ENCODE measurements at places on chromosomes 1 and 21.

GRCh38 chr1:229203030-229203751, 67.7 kb upstream of the RAB4A start:
- DNase-seq = no peak

DNA sequence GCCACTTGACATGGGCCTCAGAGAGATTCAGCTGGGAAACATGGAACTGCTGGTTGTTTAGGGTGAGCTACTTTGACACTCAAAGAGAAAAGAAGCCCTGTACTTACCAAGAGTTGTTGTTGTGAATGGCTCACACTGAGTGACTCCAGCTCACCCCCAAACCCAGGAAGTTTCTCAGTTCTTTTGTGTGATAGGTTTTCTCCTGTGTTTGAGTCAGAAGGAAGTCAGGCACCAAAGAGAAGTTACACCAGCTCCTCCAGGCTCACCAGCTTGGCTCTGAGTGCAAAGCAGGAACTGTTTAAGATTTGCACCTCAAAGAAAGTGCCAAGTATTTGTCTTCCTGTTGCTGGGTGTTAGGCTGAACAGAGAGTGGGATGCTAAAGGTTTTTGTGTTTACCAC, 111.2 kb upstream of the PROX1 start:
- DNase-seq = no peak

GRCh38 chr1:15401391-15402055, 8.2 kb upstream of the EFHD2 start:
- DNase-seq = no peak

DNA sequence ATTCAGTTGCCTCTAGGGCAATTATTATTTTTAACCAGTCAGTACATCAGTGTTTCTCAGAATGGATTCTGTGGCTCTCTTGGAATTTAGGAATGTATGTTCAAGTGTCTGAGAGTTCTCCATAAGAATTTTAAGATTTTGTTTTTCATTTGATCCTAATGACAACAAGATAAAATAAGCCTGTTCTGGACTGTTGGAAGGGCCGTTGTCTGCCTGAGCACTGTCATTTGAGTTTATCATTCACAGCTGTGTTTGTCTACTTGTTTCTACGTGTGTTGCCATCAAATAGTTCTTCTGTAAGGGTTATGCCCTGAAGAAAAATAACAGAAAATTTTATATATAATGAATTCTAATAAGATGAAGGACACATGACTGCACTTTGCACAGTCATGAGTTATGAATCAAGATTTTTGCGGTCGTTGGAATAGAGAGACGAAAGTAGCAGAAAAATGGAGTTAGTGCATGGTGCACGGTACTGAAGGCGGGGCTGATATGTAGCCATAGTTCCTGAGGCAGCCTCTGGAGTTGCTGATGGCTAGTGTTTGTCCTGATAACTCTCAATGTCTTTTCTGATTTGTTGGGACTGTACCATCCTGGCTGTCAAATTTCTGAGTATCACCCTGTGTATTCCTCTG, 92.5 kb downstream of the NOS1AP start:
- no peak for DNase-seq

GRCh38 chr1:111148376-111148881, 8.4 kb downstream of the CEPT1 start:
- DNase-seq = no peak

- no peak for DNase-seq
These were observed 701.9 kb upstream of the ZP4 start for GRCh38 chr1:238592621-238593020.

DNA sequence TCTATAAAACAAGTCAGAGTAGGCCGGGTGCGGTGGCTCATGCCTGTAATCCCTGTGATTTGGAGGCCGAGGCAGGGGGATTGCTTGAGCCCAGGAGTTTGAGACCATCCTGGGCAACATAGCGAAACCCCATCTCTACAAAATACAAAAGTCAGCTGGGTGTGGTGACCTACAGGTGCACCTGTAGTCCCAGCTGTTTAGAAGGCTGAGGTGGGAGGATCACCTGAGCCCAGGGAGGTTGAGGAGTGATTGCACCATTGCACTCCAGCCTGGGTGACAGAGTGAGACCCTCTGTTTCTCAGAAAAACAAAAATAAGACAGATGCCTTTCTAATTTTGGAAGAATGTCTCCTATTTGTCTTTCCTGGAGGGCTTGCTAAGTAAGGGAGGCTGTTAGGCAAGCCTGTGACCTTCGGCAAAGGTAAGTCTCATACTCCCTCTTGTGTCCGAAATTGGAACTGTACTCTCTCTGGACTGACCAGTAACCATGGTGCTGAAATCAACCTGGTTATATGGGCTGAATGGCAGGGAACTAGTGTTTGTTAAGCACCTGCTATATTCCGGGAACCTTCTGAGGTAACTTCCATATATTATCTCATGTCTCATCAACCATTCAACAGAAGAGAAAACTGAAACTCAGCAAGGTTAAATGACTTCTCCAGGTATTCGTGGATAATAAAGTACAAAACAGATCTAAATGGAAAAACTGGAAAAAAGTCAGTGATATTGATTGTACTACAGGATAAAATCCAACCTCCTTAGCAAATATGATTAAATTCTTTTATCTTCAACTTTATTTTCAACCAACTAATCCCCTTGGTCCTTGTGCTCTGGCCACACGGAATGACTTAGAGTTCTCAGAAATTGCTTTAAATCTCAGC, 11.8 kb upstream of the RAB3B start:
- no peak for DNase-seq

DNA sequence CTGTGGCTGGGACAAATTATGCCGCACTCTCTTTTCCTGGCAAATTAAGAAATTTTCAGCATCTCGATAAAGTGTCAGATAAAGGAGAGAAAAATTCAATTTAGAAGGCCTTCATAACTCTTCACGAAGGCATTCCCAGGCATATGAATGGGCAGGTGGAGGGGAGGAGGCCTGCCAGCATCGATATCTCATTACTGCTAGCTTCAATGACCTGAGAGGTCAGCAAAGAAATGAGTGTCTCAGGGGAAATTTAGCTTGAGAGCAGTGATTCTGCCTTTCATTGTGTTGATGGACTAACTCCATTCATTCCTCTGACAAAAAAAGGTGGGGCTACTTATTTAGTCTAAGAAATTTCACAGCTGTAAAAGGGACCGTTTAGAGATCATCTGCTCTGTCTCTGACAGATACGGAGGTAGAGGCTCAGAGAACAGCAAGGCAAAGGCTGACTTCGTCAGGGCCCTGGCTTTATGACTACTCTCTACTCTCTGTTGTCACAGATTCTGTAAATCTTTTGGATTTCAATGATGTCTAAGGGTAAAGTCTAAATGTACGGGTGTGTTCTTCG, 212.0 kb upstream of the BEND5 start:
- no peak for DNase-seq

GRCh38 chr1:203627851-203628200, 1.2 kb downstream of the ATP2B4 start:
- DNase-seq = no peak

GRCh38 chr21:38384675-38385426, 113.4 kb downstream of the ERG start:
- DNase-seq = no peak

- DNase-seq = no peak
These were observed 27.1 kb downstream of the DNTTIP2 start for GRCh38 chr1:93851878-93852277.

DNA sequence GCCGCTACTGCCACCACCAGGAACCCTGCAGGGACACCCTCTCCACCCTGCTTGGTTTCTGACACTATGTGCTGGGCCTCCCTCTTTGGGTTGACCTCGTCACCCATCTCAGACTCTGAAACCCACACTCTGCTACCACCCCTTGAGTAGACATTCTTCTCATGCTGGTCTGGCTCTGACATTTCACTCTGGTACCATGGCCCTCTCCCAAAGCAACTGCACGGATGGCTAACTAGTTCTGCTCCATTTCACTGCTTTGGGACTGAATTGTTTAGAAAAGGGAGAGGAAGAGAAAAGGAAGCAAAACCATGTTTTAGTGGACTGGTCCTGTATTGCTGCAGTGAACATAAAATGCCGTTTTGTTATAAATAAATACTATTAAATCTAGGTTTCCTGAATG, 137.8 kb downstream of the KCNK2 start:
- no peak for DNase-seq

- DNase-seq = no peak
These were observed 18.6 kb downstream of the NTPCR start for GRCh38 chr1:232968965-232969364.

DNA sequence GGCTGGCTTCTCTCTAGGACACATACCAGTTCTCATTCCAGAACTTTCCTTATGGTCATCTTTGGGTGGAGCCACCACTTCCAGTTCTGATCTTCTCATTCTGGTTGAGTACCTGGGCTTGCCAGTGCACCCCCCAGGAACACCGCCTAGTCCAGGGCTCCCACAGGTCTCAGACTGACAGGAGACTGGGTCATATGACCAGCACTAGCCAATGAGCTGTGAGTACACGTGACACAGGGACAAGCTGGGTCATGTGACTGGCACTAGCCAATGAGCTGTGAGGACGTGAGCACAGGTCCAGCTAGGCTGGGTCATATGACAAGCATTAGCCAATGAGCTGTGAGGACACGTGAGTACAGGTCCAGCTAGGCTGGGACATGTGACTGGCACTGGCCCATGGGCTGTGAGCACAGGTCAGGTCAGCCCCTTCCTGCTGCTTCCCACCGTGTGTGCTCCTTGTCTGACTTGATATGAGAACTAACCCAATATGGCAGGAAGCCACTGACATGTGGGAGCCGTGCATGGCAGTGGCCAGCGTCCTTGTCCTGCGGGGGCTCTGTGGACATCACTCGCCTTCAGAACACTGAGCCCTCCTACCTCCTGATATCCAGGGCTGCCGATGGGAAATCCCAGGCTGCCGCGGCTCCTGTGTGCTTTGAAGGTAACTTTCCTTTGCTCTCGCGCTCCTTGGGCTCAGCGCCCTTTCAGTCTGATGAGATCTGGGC, 22.7 kb downstream of the KRTAP10-1 start:
- DNase-seq = peak; percentile 41

GRCh38 chr1:116152577-116152943, 41.4 kb downstream of the MAB21L3 start:
- no peak for DNase-seq

GRCh38 chr21:36096398-36097290, 26.8 kb downstream of the CBR1 start:
- DNase-seq = no peak

DNA sequence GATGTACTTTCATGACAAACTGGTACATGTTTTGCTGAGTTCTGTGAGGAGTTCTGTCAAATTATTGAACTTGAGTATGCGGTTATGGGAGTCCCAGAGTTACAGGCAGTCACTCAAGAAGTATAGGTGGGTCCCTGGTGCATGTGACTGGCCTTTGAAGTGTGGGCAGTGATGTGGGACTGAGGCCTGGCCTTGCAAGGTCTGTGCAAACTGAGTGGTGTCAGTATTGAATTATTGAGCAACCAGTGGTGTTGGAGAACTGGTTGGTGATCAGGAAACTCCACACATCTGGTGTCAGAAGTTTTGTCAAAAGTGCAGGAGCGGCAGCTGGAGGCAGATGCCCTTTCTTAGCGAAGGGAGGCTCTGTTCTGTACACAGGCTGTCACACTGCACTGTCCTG, 5.2 kb downstream of the ZNF678 start:
- DNase-seq = no peak

- DNase-seq = no peak
These were observed 22.0 kb downstream of the WNT9A start for GRCh38 chr1:227925582-227926198.

DNA sequence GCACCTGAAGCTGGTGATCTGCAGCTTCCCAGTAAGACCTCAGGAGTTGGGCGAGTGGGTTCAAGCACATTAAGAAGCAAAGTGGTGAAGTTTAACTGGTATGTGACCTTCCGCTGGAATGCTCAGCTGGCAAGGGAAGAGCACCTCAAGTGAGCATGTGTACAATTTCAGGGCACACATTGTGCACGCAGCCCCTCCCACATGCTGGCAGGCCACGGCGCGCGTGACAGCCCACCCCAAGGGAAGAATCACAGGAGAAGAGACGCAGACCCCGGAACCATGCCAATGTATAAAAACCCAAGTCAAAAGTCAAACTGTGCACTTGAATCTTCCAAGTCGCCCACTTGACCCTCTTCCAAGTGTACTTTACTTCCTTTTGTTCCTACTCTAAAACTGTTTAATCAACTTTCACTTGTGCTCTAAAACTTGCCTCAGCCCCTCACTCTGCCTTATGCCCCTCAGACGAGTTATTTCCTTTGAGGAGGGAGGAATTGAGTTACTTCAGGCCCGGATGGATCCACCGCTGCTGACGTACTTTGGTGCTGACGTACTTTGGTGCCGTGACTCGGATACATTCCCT, 20.0 kb downstream of the LRRC3 start:
- DNase-seq = no peak

- DNase-seq = no peak
These were observed 1156.5 kb downstream of the NCAM2 start for GRCh38 chr21:22154579-22155274.

- DNase-seq = no peak
These were observed 88.0 kb upstream of the IVNS1ABP start for GRCh38 chr1:185404907-185405568.

DNA sequence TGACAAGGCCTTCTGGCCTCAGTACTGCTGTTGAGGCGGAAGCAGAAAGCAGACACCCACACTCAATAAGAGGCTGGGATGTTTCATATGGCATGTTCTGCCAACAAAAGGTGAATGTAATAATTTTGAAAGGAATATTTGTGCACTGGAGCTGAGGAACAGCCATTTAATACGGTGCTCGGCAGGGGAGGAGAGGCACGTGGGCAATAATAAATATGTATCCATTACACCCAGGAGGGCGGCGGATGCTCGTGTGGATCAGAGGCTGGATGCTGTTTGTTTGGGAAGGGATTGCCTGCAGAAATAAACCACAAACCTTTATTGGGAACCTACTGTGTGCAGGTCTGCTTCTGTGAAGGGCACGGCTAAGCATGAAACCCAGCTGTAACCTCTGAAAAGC, 92.0 kb downstream of the VWA5B1 start:
- no peak for DNase-seq

DNA sequence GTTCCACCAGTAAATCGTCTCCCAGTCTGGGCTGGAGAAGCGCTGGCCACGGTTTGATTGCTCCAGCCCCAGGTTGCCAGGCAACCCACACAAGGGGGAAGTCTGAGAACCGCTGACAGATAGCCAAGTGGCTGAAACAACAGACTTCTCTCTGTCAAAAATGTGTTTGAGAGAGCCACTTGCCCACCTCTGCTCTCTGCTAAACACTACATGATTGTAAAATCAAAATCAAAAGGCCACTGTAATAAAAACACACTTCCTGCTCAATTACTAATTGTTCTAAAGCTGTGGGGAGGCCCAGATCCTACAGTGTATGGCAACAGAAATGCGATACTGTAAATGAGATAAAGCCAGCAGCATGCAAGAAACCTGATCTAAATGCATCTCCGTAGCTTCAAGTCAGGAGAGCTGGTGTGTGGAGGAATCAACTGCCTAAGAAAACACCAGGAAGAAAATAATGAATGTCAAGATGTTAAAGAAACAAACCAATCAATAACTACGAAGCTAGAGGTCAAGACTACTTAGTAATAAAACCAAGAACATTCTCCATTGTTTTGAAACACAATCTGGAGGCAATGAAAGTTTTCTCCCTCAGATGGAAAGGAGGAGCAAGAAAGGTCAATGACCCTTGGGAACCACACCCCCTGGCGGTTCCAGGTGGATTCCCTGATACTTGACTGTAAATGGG, 121.2 kb downstream of the SLC45A1 start:
- DNase-seq = no peak

All from stimulated activated CD4-positive, alpha-beta T cell treated with anti-CD3 and anti-CD28 coated beads, Interleukin-4, amount 100 ng/mL, for 48 hours (primary cell).